ENCODE measurements at places on chromosomes 5 and 9.
A peak's percentile ranks its signal among the peaks of the same experiment; 100 is the strongest.

GRCh38 chr5:176543428-176544182 lies 5.5 kb upstream of the CDHR2 start:
- DNase-seq: peak; percentile 23

DNA sequence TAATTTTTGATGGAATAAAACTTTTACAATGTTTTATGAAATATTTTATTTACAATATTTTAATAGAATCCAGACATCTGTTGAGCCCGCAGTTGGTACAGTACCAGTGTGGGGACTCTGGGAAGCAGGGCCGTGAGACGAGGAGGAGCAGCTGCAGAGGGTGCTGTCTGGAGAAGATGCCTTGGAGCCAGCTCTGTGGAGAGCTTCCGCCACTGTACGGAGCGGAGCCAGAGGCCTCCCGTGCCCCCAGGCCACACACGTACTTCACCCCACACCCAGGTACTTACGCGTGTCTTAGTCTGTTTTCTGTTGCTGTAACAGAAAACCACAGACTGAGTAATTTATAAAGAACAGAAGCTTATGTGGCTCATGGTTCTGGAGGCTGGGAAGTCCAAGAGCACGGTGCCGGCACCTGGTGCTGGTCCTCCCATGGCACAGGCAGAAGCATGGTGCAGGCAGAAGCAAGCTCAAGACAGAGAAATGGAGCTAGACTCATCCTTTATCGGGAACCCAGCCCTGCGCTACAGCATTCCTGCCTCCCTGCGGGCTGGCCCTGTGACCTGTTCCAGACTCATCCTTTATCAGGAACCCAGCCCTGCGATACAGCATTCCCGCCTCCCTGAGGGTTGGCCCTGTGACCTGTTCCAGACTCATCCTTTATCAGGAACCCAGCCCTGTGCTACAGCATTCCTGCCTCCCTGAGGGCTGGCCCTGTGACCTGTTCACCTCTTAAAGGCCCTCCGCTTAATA lies 23.3 kb downstream of the CEP72 start:
- no peak for DNase-seq

GRCh38 chr9:84170521-84171141 lies 169.9 kb downstream of the SLC28A3 start:
- peak; percentile 23 for DNase-seq

DNA sequence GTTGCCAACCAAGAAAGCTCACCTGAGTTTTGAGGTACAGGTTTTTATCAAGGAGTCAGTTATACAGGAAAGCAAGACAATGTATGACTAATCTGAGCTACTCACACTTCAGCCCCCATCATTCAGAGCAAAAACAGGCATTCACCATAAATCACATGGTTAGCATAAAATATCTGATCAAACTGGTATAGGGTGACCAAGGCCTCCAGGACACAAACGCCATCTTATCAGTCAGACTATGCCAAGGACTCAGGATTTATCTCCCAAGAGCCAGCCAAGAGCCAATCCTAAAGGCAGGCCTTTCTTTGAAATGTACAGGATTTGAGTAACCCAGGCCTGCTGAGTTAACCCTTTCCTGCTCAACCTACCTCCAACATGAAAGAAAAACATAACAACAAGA lies 313.0 kb upstream of the NREP start:
- DNase-seq: no peak

DNA sequence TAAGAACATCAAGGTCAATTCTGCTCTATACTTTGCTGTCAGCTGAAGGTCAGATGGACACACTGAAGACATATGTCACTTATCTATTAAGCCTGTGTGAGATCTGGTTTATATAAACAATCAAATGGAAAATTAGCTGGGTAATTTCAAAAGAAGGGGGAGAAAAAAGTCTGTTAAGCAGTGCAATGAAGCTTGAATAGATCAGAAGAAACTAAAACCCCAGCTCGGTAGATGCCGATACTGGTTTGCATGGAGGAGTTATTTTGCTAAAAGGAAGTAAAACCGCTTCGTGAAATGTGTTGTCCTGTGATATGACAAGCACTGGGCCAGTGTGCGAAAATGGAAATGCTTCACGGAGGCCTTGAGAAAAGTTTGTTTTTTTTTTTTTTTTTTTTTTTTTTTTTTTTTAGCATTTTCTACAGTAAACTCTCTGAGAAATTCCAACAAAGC lies 148.8 kb downstream of the MEF2C start:
- DNase-seq: no peak

DNA sequence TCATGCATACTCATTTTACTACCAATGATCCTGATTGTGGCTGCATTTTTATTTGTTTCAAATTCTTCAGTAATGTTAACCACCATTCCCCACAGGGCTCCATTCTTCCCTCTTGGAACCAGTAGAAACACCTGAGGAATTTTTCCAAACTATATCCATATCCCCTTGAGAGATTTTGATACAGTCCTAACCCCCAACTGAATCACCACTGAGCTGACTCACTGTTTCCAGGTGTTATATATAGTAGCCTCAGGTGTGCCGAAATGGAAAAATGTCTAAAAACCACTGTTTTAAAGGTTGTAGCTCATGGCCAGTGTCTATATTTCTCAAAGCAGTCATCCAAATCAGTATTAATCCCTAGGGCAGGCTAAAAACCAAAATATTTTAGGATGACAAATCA lies 85.2 kb downstream of the MRPS27 start:
- DNase-seq: no peak

GRCh38 chr5:32298059-32298415 lies 14.7 kb downstream of the MTMR12 start:
- no peak for DNase-seq

GRCh38 chr5:9197881-9198260 lies 348.0 kb downstream of the SEMA5A start:
- no peak for DNase-seq

- no peak for DNase-seq
Observed at GRCh38 chr9:110207071-110207641, 803 bp downstream of the C9orf152 start.

DNA sequence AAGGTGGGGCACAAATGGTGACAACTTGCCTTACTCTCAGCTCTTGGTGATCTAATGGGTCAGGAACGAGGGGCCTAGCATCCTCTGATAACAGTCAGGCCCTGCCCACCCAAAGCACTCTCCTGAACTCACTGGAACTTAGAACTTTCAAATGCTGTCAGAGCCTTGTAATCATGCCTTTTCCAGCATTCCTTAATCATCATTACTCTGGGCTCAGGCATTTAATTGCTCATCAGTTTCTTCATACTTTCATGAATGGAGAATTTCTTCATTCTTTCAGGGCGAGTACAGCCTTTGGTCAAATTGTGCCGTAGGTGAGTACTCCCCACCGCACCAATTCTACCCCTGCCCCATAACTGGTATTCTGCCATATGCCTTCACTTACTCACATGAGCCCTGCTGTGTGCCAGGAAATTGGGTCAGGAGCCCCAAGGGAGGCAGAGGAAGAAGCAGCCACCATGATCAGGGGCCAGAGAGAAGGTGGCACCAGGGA lies 30.2 kb upstream of the DUSP1 start:
- no peak for DNase-seq

DNA sequence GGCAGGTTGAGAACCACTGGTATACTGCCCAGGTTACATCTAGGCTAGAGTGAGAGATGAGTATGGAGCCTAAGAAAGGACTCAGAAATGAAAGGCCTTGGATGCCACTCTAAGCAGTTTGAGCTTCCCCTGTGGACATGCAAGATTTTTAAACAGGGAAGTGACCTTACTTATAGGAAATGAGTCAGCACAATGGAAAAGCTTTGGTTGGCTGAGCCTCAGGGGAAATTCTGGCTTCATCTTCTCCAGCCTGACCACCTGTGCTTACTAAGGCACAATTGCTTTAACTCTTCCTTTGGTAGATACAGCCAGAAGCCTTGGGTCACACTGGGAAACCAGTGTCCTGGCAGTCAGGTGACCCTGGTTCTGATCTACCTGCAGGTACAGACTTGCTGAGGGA lies 380.2 kb upstream of the ZNF462 start:
- no peak for DNase-seq

DNA sequence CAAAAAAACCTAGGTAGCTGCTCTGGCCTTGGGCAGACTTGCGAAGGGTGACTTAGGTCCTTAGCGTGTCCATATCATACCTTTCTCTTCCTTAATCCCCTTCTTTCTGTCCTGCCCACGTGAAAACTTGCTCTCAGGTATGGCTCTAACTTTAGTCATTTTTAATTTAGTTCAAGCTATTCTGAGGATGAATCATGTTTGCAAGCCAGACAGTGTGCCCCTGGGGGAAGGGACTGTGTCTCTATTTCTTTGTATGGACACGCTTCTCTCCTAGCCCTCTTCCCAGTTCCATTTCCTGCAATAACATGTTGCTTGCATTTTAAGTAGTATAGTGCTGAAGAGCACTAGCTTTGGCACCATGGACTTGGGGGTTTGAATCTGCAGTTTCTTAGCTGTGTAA lies 120.6 kb downstream of the PTTG1 start:
- no peak for DNase-seq

- no peak for DNase-seq
Observed at GRCh38 chr5:34627794-34628193, 28.3 kb upstream of the RAI14 start.

GRCh38 chr9:4739587-4740387 lies 1.2 kb downstream of the AK3 start:
- DNase-seq: no peak

GRCh38 chr9:71079451-71079850 lies 42.0 kb downstream of the TRPM3 start:
- DNase-seq: no peak

- no peak for DNase-seq
Observed at GRCh38 chr9:135955934-135956801, 5.0 kb downstream of the UBAC1 start.

GRCh38 chr9:106310782-106311181 lies 552.2 kb upstream of the ZNF462 start:
- no peak for DNase-seq

DNA sequence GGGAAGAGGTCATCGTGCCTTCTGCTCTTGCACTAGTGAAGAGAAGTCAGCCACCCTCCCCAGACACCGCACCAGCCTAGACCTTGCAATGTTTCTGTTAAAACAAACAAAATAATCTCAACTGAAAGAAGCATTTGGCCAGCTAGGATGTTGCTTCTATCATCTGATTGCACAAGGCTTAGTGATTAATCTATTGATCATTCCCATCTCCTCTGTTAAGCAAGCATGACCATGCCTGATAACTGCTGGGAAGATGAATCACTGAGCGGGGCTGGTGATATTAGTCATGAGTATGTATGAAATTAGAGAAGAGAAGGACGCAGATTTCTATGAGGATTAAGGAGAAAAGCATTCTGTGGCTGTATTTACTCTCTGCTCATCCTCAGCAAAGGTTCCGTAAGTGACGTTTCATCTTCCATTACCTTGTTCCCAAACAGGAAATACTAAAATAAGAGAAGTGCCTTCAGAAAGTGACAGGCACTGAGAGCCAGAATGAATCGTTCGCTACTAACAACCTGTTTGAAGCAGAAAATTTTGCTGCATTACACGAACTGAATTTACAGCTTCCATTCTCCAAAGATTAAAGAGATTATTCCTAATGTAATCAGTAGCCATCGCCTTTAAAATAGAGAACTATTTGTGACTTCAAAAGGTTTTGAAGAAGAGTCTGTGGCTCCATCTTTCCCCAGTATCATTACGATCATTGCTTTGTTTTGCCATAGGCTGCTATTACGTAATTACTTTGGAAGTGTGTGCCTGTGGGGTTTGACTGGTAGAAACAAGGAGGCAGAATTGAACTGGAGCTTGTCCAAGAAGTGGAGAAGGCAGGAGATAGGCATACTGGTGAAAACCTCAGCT lies 219.1 kb downstream of the MED10 start:
- peak; percentile 50 for DNase-seq

DNA sequence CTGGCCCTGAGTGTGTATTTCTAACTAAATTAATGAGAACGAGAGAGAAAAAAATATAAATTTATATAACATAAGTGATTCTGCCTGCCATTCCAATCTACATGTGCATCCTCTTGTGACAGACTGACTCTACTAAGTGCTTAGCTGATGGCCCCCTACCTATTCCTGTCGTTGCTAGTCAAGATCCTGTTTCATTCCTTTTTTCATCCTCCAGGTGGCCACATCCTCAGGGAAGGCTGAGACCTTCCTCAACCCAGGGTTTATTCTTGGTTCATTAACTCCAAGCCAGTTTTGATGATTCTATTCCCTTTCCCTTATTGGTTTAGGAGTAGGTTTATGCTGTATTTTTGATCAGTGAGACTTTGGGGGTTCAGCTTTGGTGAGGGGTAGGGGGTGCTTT lies 201.3 kb downstream of the C9orf152 start:
- DNase-seq: no peak

GRCh38 chr5:109962882-109963603 lies 273.3 kb downstream of the MAN2A1 start:
- DNase-seq: no peak

DNA sequence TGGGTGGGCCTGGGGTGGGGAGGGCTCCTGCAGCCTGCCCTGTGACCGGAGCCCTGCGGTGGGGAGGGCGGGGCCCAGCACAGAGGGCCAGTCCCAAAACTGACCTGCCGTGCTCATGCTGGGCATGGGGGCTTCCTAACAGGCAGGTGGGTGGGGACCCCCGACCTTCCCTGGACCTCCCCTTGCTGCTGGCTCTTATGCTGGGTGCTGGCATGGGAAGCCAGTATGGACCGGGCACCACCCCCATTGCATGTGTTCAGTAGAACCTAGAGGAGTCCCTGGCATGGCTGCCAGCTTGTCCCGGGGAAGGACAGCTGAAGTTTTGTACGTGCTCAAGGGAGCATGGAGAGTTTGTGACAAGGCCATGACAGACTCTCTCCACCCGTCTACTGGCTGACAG lies 37.1 kb downstream of the WNK2 start:
- DNase-seq: no peak

GRCh38 chr5:60248901-60249300 lies 355.4 kb upstream of the PDE4D start:
- no peak for DNase-seq

- no peak for DNase-seq
Observed at GRCh38 chr5:79023947-79024346, 38.8 kb upstream of the ARSB start.

DNA sequence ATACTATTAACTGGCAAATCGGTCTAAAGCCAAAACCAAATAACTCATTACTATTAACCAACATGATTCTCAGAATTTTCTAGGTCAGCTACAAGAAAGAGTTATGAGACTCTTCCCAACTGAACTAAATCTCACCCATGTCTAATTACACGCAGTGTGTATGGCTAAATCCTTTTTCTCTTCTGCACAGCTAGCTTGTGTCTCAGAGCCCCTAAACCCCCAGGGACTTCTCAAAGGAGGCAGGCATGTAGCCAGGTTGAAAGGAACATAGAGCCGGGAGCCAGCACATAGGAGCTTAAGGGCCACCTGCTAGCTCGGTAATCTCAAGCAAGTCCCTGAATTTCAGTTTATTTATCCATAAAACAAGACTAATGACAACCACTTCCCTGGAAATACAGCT lies 2.2 kb upstream of the GZMK start:
- no peak for DNase-seq

DNA sequence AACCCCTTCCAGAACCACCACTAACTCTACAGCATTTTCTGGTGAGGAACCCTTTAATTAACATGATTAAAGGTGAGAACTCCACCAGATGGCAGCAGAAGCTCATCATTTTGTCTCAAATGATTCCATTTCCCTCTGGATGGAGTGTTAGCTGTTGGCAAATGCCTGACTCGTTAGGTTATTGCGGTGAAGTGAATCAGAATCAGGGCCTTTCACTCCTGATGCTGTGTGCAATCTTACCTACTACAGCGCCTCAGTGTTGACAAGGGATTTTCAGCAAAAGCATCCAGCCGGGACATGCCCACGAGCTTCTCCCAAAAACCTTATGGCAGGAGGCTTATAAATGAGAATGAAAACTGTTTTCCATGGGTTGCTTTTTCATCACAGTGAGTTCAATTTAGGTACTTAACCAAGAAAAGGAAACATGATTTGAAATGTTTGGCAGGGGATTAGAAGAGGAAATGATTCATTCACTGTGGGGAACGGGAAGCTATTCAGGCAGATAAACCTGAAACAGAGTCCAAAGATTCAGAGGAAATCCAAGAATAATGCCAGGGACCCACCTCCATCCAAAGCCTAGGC lies 48.0 kb upstream of the CAST start:
- DNase-seq: peak; percentile 76
